ENCODE measurements at places on chromosomes 6 and 20.

- no peak for DNase-seq
Observed at GRCh38 chr20:33076662-33077372, 2.6 kb upstream of the BPIFB4 start.

- no peak for DNase-seq
Observed at GRCh38 chr20:46967646-46968045, 73.0 kb downstream of the EYA2 start.

- DNase-seq = peak; percentile 84
Observed at GRCh38 chr20:63265891-63266515, 6.6 kb upstream of the ARFGAP1 start.

DNA sequence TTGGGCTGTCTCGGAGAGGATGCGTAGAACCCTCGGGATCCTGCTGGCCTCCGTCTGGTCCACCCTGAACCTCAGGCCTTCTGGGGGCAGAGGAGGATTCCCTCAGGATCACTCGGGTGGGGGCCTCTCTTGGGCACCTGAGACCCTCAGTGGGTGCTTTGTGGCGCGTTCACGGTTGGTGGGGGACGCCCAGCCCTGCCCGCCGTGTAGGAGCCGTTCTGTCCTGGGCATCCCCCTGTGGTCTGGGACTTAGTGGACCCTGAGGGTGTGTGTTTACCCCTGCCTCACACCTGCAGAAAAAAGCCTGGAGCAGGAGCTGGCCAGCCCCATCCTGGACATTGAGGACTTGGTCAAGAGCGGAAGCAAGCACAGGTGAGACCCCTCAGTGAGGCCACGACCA is 7.6 kb downstream of the RTEL1 start:
- DNase-seq = no peak

- no peak for DNase-seq
Observed at GRCh38 chr6:79546186-79546585, 9.0 kb upstream of the LCA5 start.

GRCh38 chr20:13819885-13820645 is 35.2 kb downstream of the NDUFAF5 start:
- no peak for DNase-seq

- DNase-seq = peak; percentile 50
Observed at GRCh38 chr6:91045161-91045560, 458.3 kb upstream of the MAP3K7 start.

DNA sequence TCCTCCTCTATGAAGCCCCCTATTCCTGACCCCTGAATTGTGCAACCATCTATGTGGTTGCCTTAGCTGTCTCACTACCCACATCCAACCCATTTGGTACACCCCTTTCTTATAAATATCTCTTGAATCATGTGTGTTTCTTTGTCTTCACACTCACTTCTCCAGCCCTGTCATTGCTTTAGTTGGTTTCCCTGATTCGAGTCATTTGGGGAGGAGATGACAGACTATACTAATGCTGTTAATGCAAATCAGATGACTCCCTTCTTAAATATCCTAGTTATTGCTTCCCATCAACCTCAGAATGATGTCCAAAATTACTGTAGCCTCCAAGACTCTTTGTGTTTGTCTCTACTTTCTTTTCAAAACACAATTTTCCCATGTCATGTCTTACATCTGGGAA is 23.0 kb downstream of the SLC35D3 start:
- no peak for DNase-seq

- peak; percentile 62 for DNase-seq
Observed at GRCh38 chr20:2871111-2871465, 2.2 kb upstream of the PTPRA start.

DNA sequence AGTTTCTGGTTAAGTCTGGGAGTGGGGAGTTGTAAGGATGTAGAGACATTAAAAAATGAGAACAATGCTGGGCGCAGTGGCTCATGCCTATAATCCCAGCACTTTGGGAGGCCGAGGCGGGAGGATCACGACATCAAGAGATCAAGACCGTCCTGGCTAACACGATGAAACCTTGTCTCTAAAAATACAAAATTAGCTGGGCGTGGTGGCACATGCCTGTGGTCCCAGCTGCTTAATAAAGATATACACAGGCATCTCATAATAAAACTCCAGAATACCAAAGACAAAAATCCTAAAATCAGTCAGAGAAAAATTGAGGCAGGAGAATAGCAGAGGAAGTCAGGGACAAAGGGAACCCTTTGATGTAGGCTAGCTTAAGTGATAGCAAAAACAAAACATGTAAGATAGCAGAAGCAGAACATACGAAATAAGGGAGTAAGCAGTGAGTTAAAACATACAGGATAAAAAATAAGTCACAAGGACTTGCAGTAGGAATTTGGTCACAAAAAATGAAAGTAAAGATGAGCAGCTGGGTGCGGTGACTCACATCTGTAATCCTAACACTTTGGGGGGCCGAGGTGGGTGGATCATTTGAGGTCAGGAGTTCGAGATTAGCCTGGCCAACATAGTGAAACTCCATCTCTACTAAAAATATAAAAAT is 23.6 kb downstream of the DDX43 start:
- no peak for DNase-seq

DNA sequence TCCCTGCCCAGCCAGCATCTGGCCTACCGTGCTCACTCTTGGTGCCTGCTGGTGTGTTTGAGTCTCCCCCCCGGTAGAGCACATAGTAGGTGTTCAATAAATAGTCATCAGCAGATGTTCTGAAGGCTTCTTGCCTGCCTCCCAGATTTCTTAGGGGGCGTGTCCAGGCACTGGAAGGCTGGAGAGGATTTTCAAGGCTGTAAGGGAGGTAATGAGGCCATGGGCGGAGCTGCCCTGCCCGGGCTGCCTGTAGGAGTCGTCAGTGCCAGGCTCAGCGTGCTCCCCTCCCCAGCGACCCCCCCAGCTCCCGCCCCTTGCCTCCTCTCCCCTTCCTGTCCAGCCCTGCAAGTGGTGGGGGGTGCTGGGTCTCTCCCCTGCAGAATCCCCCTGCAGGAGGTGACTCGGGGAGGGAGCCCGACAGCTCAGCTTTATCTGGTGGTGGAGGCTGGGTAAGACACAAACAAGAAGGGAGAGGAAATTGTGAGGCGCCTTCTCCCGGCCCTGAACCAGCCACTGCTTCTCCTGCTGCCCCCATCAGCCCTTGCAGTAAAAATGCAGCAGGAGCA is 55.9 kb downstream of the BCAS4 start:
- no peak for DNase-seq

GRCh38 chr20:14764511-14765369 is 427.3 kb upstream of the FLRT3 start:
- no peak for DNase-seq

DNA sequence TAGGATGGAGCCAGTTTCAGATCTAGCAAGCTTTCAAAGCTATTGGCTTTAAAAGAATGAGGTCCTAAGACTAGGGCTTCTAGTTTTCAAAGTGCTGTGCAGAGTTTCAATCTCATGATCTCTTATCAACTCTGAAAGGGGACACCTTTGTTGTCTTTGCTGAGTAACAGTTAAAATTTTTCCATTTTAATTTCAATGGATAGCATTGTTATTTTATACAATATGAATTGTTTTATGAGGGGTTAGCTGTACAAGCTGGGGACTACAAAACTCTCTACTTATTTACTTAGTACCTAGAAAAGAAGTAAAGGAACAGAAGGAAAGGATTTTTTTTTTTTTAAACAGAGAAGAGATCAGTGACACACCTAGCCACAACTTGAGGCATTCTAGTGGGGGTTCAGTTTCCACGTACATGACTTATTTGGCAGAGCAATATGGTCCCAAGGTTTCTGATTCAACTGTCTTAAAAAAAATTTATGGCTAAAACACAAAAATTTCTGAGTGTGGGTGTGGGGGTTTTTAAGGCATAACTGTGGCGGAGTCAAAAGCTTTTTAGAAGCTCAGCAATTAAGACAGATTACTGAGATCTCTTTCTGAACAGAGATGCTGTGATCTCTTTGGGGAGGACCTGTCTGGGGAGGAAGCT is 46.1 kb upstream of the JAG1 start:
- DNase-seq = no peak

- DNase-seq = no peak
Observed at GRCh38 chr6:30810813-30811339, 66.5 kb upstream of the IER3 start.

GRCh38 chr6:106167096-106167814 is 81.1 kb downstream of the PRDM1 start:
- no peak for DNase-seq

DNA sequence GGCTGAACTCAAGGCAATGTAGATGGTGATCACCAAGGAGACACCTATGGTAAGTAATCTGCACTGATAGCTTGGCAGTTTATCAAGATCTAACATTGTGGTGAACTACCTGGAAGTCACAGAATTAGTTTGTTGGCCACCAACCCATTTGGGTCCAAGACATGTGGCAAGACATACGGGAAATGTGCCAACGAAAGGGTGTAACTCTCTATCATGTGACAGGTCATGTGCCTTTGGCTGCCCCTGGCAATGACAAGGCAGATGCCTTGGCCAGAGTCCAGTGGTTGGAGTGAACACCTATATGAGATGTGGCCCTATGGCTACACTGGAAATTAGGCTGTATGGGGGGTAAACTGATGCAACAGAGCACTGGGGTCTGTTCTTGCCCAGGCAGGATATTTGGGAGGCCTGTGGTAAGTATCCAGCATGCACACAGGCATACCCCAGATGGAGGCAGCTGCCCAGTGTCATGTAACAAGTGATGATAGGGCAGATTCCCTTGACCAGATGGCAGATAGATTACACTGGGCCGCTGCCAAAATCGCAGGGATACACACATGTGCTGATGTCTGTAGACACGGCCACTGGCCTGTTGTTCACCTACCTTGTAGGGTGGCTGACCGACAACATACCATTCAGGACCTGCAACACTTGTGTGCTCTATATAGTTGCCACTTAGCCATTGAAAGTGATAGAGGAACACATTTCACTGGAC is 35.5 kb upstream of the HSF2 start:
- peak; percentile 43 for DNase-seq

GRCh38 chr6:73521351-73521985 is 636 bp upstream of the EEF1A1 start:
- no peak for DNase-seq

DNA sequence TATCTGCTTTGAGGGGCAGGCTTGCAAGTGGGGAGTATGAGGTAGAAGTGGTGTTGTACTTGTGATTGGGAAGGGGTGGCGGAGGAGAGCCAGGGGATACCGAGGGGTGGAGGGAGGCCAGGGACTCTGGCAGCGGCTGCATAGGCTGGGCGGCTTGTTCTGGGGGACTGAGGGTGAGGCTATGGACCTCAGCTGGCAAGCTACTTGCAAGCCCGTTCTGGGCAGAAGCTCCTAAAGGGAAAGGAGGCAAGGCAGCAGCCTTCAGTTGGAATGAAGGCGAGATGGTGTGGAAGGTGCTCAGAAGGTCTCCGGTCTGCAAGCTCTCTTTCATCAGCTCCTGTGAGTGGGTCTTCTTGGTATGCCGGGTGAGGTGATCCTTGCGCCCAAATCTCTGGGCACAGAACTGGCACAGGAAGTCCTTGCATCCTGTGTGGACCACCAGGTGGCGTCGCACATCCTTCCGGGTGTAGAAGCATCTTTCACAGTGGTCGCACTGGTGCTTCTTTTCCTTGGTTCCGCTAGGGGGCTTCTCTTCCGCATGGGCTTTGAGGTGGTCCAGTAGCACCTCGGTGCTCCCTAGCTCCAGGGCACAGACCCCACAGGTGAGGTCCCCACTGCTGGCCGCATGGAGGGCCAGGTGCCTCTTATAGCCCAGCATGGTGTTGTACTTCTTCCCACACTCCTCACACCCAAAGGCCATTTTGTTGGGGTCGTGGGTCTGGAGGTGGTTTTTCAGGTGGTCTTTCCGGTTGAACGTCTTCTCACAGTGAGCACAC is 66.0 kb downstream of the PLAGL1 start:
- peak; percentile 48 for DNase-seq

- no peak for DNase-seq
Observed at GRCh38 chr6:137874204-137875057, 7.4 kb downstream of the TNFAIP3 start.

GRCh38 chr6:123804014-123804786 is 535 bp downstream of the NKAIN2 start:
- DNase-seq = peak; percentile 42

DNA sequence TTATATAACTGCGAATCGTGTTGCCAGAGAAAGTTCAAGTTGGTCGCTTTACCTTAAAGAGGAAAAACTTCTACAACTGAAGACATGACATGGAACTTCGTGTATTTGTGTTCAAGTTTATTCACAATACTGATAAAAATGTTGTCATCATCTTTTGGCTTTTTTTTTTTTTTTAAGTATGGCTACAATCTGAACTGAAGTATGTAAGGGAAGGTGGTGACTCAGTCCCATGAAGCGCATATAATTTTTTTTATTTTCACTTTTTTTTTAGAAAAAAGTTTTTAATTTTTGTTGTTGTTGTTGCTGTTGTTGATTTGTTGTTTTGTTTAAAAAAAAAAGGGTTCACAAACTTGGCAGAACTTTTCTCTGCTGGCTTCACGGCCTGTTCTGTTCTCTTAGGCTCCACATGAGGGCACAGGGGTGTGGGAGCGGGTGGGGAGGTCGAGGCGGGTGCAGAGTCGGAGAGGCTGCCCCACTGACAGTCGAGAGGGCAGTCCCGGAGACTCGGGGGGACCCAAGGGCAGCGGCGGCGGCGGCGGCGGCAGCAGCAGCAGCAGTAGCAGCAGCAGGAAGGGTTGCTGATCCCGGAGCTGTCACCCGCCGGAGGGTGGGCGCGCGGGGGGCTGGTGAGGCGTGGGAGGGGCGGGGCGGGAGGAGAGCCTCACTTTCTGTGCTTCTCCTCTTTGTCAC is 17.0 kb downstream of the TFAP2A start:
- DNase-seq = no peak

DNA sequence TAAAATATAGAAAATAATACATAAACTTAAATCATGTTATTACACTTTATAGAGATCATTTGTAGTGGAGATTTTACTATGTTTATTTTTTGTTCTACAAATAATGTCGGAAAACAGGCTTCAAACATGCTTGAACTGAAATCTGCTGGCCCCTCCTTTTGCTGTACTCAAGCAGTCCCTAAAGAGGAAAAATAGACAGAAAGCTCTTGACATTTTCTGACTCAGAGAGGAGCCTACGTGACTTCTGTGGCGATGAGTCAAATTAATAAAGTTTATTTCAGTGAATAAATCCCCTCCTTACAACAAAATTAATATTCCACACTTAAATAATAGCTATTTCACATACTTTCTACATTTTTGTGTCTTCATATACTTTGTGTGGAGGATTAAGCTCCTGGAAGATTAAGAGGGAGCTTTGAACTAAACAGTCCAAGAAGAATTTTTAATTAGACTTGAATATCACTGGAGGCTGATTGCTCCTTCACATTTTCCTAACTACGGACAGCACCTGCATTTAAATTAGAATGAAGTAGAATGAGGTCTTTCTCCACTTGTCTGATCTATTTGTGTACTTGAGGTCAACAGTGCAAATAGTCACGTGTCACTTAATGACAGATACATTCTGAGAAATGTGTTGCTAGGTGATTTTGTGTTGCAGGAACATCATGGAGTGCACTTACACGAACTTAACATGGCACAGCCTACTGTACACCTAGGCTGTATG is 1.7 kb upstream of the TREM1 start:
- DNase-seq = no peak

- no peak for DNase-seq
Observed at GRCh38 chr6:100889351-100889750, 8.2 kb upstream of the ASCC3 start.

- no peak for DNase-seq
Observed at GRCh38 chr6:164661716-164662115, 647.7 kb downstream of the C6orf118 start.
